ENCODE measurements at places on chromosomes 12 and 14.
A peak's percentile ranks its signal among the peaks of the same experiment; 100 is the strongest.

GRCh38 chr14:100293497-100294212, 12.6 kb downstream of the SLC25A29 start:
- DNase-seq: no peak

DNA sequence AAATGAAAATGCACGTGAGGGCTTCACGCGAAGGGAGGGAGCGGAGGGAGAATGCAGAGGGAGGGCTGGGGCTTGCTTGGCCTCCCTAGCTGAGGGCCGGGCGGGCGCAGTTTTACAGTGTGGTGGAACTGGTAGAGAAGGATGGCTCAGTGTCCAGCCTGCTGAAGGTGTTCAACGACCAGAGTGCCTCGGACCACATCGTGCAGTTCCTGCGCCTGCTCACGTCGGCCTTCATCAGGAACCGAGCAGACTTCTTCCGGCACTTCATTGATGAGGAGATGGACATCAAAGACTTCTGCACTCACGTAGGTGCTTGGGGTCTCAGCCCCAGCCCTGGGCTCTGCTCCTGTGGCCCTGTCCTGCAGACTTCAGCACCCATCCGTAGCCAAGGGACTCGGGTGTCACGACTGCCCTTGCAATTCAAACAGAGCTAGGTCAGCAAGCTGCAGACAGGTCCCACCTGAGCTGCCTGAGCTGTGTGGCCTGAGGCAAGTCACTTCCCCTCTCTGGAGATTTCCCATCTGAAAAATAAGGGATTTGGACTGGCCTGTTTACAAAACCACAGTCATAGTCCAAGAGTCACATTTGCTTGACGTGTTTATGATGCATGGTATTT, 18.4 kb downstream of the OTUB2 start:
- DNase-seq: no peak

GRCh38 chr12:47052274-47052673, 27.1 kb upstream of the PCED1B start:
- no peak for DNase-seq

DNA sequence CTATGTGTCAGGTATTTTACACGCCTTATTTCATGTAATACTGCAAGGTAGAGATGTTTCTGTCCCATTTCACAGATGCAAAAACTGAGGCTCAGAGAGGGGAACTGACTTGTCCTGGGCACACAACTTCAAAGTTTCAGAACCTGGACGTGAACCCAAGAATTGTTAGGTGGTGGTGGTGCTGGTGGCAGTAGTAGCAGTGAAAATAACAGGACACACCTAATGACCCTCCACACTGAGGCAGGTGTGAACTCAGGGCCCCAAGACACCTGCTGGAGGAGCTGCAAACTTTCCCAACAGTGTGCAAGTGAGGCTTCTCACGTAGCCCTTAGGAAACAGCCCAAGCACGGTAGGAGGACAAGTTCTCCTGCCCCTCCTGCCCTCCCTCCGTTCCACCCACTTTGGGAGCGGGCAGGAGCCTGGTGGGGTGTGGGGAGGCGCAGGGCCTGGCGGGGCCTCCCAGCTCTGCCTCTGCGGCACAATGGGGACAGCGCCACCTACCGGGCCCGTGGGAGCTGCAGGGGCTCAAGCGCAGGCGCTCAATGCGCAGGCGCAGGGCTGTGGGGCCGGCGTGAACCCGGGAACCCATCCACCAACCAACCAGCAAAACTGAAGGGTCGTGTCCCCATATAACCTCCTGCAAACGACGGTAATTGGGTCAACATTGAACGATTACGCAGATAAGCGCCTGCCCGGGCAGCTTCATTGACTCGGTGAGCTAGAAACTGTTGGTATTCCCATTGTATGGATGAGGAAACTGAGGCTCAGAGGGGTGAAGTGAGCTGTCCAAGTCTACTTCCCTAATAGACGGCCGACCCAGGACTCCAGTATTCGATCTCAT, 12.0 kb upstream of the TRPV4 start:
- DNase-seq: peak; percentile 47

Measured in spinal cord (tissue), 10 donors.